H9 (cell line): ENCODE measurements at places on chromosomes 2 and 18.
A peak's percentile ranks its signal among the peaks of the same experiment; 100 is the strongest.

DNA sequence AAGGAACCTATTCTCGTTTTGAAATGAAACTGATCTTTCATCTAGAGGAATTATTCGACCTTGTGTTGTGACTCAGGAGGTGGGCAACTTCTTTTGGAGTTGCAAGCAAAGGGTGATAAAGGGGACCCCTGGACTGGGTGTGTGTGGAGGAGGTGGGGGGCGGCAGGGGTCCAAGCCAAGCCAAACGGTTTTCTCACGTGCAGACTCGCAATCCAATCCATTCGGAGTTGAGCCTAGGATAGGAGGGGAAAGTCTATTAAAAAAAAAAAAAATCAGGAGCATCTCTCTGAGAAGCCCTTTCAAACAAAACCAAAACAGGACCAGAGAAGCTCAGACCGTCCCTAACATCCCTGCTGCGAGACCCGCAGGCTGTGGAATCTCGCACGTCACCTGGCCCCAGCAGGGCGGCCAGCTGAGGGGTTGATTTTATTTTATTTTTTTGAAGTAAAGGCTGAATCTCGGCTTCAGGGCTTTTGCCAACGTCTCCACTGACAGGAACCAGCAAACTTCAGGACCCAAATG lies 3.7 kb upstream of the ZEB2 start:
- peak; percentile 71 for DNase-seq

DNA sequence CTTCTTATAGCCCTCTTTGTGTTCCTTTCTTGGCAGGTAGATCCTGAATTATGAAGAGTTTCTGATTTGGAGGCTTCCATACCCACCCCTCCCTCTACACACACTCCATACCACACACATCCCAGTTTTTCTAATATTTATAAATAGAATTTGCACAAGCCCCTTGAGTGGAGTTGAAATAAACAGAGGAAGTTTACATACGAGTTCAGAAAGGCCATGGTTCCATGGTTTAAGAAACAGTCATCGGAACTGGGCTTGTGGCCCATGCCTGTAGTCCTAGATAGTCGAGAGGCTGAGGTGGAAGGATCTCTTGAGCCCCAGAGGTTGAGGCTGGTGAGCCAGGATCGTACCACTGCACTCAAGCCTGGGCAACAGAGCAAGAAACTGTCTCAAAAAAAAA lies 62.7 kb upstream of the TANC1 start:
- DNase-seq: no peak

- no peak for DNase-seq
Observed at GRCh38 chr2:200411831-200412230, 98.0 kb downstream of the KCTD18 start.

- DNase-seq: peak; percentile 100
Observed at GRCh38 chr18:63422087-63422863, at the start of gene VPS4B. Gene VPS4B (minus strand): TSS chr18:63422476. CDS start chr18:63422259, 217 bp downstream.

DNA sequence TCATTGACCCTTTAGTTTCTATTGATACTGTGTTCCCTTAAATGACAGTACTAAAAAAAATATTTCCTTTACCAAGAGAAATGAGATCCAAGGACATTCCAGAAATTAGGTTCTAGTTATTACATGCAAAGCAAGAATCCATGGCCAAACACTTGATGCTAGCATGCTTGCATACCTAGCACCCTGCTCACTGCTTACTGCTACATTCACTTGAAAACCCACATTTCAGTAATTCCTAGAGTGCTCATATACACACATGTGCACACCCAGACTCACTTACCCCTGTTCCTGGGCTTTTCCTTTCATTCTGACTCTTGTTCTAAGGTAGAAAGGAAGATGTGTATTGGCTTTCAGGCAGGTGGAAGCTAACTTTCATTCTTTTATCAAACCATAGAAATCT lies 395.9 kb downstream of the THSD7B start:
- no peak for DNase-seq

DNA sequence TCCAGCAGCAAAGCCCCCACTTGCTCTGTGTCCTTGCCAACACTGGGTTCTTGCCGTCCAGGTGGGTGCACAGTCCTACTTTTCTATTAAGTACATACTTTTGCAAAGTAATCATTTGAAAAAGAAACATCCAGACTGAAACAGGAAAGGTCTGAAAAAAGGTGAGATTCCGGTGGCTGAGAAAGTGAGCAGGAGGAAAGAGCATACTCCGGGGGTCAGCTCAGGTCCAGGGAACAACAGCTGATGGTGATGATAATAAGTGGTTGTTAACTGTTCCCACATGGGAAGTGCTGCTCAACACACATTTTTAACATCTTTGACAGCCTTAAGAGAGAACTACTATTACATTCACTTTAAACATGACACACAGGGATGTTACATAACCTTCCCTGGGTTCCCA lies 86.1 kb upstream of the UXS1 start:
- no peak for DNase-seq

DNA sequence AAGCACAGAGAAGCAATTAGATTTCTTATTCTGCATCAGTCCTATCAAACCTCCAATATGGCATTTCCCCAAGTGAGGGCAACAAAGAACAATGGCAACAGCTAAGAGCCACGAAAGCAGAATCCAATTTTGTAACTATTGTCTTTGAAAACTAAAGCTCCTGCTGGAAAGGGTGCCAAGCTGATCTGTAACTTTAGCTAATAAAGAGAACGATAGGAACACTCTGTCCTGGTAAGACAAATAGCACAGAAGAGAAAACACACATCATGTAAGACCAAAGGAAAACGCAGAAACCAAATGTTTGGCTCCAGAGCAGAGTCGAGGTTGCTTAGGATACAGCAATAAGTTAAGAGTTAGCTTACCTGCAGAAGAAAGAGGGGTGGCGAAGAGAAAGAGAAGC lies 160.5 kb downstream of the STK39 start:
- no peak for DNase-seq

- no peak for DNase-seq
Observed at GRCh38 chr2:18153741-18154140, 275.3 kb downstream of the KCNS3 start.

- DNase-seq: no peak
Observed at GRCh38 chr18:54798186-54798585, 30.1 kb upstream of the RAB27B start.

GRCh38 chr2:226489775-226490541 lies 309.7 kb downstream of the IRS1 start:
- DNase-seq: no peak

DNA sequence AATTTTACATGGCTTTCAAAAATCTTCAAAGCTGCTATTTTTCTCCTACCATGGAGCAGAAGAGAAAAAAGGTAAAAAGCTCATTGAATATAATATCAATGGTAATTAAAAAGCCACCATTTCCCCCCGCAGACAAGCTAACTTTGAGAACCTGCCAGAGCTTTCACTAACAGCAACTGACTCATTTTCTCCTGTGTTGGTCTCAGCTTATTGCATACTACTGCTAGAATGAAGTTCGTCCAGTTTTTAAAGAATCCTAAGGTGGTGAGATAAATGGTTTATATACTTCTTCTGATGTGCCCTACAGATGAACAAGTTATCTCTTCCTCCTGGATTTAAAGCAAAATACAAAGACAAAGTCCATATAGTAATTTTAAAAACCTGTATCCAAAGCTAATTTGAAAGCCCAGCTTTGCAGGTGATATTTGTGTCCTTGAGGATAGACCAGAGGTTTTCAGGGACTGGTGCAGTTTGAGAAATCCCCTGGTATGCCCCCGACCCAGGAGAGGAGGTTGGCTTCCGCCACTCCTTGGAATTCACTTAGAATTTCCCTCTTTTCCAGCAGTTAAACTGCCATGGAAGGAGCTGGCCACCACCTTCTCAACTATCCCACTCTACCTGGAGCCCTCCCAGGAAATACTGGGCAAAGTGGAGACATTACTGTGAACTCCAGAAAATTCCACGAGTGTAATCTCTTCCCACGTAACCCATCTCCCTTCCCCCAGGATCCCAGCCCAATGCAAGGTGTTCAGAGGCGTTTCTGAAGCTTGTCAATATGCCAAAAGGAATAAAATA lies 17.5 kb downstream of the YPEL5 start:
- DNase-seq: no peak

DNA sequence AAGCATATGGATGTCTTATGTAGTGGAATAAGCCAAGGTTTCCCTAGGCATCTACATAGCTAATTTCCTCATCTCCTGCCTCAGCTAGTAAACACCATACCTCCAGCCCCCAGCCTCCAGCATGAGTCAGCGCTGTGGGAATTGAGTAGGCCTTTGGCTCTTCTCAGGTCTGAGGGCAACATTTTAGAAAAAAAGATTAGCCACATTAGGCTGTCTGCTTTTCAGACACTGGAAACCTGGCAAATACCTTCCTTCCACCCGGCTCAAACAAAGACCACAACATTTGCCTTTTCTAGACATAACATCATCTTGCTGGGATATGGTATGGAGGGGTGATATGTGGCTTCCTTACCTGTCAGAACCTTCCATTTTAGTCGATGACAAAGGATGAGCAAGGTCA lies 6.1 kb upstream of the CCDC195 start:
- DNase-seq: no peak

DNA sequence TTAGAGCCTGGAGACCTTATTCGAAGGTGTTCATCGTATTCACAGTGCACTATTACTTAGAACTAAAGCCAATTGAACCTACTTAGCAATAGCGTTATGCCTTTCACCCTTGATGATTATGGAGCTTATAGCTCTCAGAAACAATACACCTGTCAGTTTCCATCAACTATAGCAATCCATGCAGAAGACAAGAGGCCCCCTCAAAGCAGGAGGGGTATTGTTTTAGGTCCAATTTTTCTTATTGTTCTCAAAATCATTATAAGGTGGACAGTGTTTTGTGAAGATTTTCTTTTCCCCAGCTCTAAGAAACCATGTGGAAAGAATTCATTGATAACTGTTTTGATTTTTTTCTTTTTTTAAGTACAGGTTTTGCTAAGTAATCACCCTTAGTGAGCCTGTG lies 135.5 kb downstream of the MEIS1 start:
- no peak for DNase-seq

DNA sequence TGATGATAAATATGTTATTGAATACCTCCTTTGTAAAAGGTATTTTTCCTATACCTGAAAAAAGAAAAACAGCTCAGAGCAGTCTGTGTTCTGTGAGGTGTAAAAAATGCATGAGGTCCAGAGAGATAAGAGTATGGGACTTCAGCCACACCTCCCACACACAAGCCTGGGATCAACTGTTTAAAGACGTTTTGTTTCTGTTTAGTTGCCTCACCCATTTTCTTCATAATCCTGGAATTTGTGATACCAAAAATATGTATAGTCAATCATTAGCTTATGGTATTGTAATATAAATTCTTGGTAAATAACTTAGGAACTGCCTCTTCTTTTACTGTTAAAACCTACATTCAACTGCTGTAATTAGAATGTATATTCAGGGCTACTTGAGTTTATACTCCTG lies 1322.9 kb upstream of the TMEFF2 start:
- no peak for DNase-seq

DNA sequence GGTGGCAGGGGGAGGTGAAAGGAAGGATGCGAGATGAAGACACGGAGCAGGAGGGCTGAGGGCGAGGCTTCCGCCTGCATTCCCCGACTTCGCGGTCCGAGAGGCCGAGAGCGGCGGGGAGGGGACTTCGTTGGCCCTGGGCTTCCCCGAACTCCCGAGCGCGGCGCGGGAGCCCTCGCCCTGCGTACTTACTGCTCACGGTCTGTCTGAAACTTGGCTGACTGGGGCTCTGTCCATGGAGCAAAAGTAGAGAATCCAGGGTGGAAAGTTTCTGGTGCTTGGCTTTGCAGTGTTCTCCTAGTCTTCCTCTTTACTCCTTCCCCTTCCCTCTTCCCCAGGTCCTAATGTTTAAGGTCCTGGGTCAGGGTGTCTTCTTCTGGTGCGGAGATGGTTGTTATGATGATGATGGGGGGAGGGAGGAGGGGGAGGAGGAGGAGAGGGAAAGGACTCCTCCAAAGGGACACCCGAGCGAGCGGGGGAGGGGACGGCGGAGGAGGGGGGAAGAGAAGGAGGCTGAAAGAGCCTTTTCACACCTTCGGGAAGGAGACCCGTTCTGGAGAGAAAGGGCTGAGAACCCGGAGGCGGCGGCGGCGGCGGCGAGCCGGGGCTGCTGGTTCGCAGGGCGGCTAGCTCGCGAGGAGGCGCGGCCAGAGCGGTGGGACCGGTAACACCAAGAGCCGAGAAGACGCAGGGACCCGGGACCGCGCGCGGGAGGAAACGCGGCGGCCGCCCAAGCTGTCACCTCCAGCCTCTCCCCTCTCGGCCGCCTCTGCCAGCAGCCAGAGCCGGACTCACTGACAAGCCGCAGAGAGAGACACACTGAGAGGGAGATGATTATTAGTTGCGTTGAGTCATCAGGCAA lies at the start of gene SATB2:
Gene SATB2, minus strand, starts transcription at position 793 of the 862 bp plus-strand sequence. CDS start 1,902 bp downstream, outside the sequence.
- peak; percentile 72 for DNase-seq

DNA sequence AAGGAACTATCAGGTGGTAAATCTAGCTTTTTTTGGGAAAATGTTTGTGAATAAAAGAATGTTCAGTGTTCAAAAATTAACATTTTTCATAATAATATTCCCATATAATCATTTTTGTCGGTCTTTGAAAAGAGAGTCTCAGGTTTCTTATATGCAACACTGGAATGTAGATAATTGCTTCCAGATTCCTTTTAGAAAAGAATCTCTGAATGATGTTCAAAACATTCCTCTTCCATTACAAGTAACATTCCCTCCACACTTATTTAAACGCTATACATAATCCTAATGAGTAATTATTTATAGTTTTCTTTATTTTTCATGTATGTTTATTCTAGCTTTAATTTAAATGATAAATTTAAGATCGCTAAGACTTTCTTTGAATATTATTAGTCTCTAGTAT lies 7.0 kb downstream of the ZSWIM2 start:
- no peak for DNase-seq

- no peak for DNase-seq
Observed at GRCh38 chr2:100767224-100767653, 52.7 kb upstream of the NPAS2 start.

- DNase-seq: no peak
Observed at GRCh38 chr2:37614061-37614738, 57.2 kb downstream of the CDC42EP3 start.

GRCh38 chr2:111169268-111169667 lies 48.6 kb downstream of the BCL2L11 start:
- no peak for DNase-seq

DNA sequence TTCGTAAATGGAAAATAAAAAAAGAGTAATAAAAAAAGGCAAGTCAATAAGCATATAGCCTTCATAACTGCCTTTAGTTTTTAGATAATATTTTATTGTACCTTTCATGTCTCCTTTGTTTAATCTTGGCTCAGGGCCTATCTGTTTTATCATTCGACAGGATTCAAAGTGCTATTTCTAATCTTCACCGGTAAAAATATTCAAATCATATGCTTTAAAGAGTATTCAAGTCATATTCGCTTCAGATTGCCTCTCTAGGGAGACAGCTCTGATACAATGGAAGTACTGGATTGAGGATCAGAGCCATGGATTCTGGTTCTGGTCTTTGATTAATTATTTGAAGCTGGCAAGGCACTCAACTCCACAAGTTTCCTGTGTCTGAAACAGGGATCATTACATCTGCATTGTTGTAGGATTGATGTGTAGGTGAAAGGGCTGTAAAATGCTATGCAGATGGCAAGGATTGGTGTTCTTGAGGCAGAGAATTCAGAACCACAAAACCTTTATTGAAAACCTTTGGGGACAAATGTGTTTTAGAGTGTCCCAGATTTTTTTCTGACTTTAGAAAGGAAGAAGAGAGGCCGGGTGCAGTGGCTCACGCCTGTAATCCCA lies 84.3 kb upstream of the RAPH1 start:
- DNase-seq: no peak
